ENCODE measurements at places on chromosomes 1 and 21.

DNA sequence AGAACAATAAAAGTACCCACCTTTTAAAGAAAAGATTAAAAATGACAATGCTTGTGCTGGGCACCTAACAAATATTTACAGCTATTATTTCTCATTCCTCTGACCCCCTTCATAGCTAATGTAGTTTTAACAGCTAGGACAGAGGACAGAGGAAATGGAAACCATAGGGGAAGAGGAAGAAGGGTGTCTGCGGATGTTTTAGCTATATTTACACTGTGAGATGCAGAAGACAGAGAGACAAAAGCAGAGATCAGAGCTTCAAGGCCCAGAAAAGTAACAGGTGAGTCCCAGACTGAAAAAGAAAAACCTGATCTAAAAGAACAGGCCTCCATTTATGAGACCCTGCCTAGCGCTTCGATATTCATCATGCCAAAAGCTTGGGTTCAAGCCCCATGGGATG, 72.0 kb downstream of the ZNF281 start:
- DNase-seq: no peak

DNA sequence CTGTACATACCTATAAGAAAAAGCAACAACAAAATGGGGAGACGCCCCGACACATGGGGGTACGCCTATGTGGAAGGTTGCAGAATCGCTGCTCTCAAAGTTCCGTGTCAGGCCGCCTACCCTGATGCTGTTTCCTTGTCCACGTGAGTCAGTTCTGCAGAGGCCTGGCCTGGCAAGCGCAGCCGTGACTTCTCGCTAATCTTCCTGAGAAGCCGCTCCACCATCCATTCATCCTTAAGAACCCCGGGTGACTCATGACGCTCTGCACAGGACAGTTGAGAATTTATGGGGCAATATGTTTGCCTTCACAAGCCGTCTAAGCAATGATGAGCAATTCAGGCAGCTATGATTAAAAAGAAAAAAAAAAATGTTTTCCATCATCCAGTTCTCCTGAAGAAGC, 122.3 kb upstream of the TMPRSS2 start:
- DNase-seq: no peak

DNA sequence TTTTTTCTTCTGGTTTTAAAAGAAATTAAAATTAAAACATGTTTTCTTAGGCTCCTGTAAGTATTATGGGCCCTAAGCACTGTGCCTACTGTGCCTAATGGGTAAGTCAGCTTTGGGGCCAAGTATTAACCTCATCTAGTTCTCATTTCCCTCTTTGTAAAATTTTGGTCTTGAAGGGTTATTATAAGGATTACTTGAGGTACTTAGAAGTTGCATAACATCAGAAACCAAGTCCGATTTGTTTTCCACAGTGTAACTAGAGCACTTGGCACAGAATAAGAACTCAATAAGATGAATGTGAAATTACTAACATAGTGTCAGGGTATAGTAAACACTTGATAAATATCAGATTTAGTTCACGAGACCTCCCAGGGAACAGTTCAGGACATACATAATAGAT, 16.4 kb upstream of the OSBPL9 start:
- DNase-seq: no peak

DNA sequence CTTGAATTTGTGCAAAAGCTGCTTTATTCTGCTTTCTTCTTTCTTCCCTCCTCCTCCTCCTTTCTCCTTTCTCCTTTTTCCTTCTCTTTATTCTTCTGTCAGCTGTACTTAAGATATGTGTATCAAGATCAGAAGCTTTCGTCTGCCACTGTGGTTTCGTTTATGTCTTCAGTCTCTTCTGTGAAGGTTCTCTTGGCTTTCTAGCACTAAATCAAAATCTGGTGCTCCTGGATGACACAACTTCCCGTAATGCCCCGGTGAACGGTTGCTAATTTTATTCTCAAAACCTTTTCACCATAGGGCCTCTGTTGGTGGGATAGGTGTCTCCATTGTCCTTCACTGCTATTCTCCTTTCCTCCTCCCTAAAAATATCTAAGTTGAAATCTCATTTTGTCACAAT, 5.0 kb downstream of the ATF6 start:
- no peak for DNase-seq
